ENCODE measurements at places on chromosomes 6 and 20.

DNA sequence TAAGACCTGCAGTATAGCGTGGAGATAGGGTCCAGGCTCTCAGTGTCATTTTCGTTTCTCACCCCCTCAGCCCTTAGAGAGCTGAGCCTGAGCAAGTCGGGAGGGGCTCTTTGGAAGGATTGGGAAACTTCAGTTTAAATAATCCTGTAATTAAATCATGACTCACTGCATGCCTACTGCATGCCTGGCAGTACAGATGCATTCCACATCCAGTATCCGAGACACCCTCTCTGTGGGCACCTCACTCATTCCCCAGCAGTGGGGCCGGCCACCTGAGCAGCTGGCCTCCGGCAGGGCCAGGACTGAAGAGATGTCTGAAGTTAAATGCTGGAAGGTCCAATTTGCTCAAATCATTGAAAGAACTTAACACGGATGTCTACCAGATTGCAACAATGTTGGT, 316.6 kb downstream of the THBS2 start:
- H3K27me3 ChIP-seq = peaks cover 7% of the 10 kb centered on the region
- no peaks in the 10 kb centered on the region for H3K4me1 ChIP-seq
- no peaks in the 10 kb centered on the region for H3K36me3 ChIP-seq

GRCh38 chr20:61662968-61663331, 402.7 kb downstream of the TAF4 start:
- DNase-seq = no peak
- H3K4me1 ChIP-seq = peaks cover 9% of the 10 kb centered on the region
- no peak overlapping the region for H3K27ac ChIP-seq
- H3K36me3 ChIP-seq = no peaks in the 10 kb centered on the region

DNA sequence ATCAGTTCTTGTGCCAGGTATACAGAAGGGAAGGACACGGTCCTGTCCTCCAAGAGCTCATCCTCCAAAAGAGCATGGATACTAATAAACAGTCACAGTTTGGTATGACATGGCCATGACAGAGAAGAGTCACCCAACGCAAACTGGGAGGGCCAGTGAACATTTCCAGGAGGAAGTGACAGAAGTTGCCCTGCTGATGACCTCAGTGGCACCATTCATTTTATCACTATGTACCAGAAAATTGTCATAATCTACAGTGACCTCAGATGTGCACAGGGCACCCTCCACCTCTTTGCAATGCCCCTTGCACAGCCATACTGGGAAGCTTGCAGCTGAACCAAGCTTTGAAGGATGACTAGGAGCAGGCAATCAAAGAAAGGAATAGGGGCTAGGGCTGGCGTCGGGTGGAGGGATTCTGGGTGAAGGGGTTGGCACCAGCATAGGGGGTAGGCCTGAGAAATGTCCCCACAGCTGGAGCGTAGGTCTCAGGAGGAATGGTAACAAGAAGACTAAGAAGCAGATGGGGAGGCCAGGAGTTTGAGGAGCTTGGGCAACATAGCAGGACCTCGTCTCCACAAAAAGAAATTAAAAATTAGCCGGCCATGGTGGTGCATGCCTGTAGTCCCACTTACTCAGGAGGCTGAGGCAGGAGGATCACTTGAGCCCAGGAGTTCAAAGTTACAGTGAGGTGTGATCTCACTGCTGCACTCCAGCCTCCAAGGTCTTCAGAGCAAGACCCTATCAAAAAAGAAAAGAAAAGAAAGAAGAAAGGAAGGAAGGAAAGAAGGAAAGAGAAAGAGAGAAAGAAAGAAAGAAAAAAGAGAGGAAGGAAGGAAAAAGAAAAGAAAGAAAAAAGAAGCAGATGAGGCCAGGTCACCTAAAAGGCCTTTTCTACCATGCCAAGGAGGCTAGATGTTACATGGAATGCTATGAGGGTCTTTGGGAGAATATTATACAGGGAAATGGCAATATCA, 65.3 kb upstream of the SNX9 start:
- no peaks in the 10 kb centered on the region for H3K27me3 ChIP-seq
- H3K4me3 ChIP-seq = no peak overlapping the region
- no peak overlapping the region for H3K27ac ChIP-seq
- no peaks in the 10 kb centered on the region for H3K36me3 ChIP-seq
- DNase-seq = no peak

GRCh38 chr20:34515484-34516246, 557 bp upstream of the DYNLRB1 start:
- no peaks in the 10 kb centered on the region for H3K27me3 ChIP-seq

DNA sequence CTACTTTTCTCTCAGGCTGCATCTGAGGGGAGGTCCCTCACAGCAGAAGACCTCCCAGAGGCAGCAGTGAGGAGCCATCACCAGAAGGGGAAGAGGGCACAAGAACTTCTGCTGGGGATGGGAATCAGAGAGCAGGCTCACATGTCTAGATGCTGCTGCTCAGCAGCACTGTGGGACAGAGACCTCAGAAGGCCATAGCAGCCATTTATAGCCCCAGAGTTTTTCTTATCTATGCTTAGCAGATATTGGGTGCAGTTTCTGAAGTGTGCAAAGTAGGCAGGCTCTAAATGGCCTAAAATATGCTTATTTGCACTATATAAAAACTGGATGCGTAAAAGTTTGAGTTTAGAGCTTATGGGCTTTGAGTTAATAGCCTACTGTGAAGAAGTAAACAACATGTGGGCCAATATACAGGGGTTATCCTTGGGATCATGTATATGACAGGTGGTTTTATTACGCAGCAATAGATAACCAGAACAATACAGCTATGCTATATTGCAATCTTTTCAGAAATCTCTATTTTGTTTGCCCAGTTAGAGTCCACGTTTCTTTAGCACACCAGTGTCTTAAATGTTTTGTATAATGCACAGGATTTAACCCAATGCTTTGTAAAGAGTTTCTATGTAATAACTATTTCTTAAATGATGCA, 60.2 kb upstream of the TMEM244 start:
- no peaks in the 10 kb centered on the region for H3K4me1 ChIP-seq
- H3K36me3 ChIP-seq = no peaks in the 10 kb centered on the region
- DNase-seq = no peak
- H3K27ac ChIP-seq = no peak overlapping the region

DNA sequence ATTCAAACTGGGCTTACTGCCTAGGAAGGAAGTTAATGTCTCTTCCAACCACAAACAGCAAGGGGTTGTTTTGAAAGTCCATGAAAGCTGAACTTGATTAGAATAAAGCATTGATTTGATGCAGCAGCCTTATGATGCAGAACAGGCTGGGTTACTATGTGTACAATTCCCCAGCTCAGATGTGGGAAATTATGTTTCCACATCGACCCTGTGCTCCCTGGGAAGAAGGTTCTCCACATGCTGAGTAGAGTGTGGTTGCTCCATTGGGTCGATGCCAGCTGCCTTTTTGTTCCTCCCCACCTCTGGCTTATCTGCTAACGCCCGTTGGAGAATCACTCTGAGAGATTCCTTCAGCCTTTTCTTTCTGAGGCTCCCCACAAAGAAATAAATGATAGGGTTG, 1.2 kb downstream of the MAS1L start:
- H3K4me1 ChIP-seq = no peaks in the 10 kb centered on the region
- DNase-seq = no peak
- no peaks in the 10 kb centered on the region for H3K27me3 ChIP-seq
- no peak overlapping the region for H3K27ac ChIP-seq
- no peak overlapping the region for H3K4me3 ChIP-seq

GRCh38 chr6:123515715-123516114, 121.0 kb downstream of the TRDN start:
- DNase-seq = no peak
- H3K4me3 ChIP-seq = no peak overlapping the region
- H3K36me3 ChIP-seq = no peaks in the 10 kb centered on the region
- H3K27me3 ChIP-seq = no peaks in the 10 kb centered on the region

DNA sequence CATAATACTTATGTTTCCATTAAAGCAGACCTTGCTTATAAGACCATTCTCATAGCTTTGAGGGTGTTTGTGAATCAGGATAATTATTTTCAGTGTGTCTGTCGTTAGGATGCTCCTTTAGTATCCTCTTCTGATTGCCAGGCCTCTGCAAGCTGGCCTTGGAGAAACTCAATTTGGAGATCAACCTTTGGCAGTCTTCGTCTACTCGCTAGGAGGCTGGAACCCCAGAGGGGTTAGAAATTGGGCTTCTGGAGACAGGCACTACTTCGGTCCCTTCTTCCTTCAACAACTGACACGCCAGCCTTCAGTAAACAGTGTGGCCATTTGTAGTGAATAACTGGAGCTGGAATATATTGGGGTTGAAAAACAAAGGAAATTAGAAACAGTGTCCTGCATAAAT, 100.8 kb upstream of the CITED2 start:
- no peaks in the 10 kb centered on the region for H3K36me3 ChIP-seq
- no peak for DNase-seq
- peak overlapping the region; percentile 32 for H3K27ac ChIP-seq
- H3K4me1 ChIP-seq = peaks cover 40% of the 10 kb centered on the region
- H3K4me3 ChIP-seq = peak overlapping the region; percentile 5

DNA sequence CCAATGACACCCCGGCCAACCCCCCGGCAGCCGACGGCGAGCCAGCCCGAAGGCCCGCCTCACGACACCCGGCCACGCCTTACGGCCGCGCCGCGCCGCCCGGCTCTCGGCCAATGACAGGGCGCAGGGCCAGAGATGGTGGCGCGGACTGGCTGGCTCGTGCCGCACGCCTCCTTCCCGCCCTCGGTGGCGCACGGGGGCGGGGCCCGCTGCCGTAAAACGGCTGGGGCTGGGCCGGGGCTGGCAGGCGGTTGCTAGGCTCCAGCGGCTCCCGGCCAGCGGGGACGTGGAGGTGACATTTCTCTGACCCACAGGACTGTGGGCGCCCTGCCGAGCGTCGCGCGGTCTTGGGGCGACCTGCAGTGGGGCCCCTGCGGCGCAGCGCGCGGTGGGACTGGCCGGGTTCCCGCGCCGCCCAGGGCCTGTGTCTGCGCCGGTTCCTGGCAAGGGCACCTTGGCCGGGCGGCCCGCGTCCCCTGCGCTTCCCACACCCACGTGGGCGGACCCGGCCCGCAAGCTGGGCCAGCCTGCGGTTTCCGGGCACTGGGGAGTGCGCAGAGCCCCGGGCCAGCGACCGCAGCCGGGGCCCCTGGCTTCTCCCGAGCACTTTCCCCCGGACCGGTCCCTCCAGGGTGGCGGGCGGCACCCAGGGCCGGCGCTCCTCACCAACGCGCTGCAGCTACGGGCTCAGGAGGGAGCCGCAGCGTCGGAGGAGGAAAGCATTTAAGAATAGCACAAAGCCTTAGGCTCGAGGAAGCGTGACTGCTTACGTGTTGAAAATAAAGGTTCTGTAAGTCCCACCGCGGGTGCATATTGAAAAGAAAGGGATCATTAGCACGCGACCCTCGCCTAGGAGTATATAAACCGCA, at the start of gene MPC1:
MPC1 (minus strand) TSS at position 8 of the 869 bp plus-strand sequence. CDS start 64 bp downstream, outside the sequence.
- peak within 1 kb of the TSS; percentile 97 for H3K4me3 ChIP-seq
- H3K27ac ChIP-seq = peak within 1 kb of the TSS; percentile 22
- peaks cover 2% of the 10 kb centered on the region for H3K4me1 ChIP-seq

GRCh38 chr6:119079283-119079809, 882 bp upstream of the FAM184A start:
- H3K27me3 ChIP-seq = no peaks in the 10 kb centered on the region
- peak overlapping the region; percentile 59 for H3K4me3 ChIP-seq
- H3K36me3 ChIP-seq = peaks cover 4% of the 10 kb centered on the region
- DNase-seq = no peak
- no peak overlapping the region for H3K27ac ChIP-seq
- peaks cover 5% of the 10 kb centered on the region for H3K4me1 ChIP-seq

DNA sequence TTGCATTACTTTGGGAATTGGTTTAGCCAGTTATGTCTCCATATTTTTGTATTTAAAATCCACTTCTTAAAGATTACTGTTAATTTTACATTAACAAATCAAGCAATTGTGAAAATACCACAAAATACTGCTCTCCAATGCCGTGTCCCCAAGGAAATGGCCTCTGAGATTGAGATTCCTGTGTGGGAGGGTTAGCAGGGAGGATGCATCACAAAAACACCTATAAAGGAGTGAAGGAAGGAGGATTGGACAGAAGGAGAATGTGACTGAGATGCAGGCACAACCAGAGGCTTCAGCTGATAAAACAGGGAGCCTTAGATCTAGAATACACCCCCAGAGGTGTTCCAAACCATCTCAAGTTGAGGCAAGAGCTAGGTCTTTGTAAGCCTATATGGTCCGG, 34.2 kb upstream of the NKAIN2 start:
- no peak for DNase-seq
- no peak overlapping the region for H3K27ac ChIP-seq
- no peak overlapping the region for H3K4me3 ChIP-seq
- H3K36me3 ChIP-seq = no peaks in the 10 kb centered on the region

DNA sequence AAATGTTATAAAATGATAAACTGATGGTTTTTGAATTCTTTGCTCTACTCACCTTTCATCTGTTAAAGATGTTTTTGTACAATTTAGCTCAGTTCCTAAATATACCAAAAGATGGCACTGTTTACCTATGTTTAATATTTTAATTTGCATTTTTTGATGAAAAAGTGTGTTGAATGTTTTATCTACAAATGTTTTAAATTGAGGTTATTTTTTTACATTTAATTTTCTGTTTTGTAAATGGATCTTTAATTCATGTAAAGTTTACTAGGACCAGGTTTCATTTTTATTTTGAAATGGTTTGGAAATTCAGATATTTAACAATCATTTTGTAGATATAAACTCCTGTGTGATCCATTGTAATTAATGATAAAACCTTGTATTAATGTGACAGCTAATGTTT, 30.0 kb downstream of the CDKAL1 start:
- H3K4me1 ChIP-seq = no peaks in the 10 kb centered on the region
- H3K27me3 ChIP-seq = no peaks in the 10 kb centered on the region
- no peak overlapping the region for H3K27ac ChIP-seq
- H3K4me3 ChIP-seq = no peak overlapping the region
- DNase-seq = peak; percentile 12

DNA sequence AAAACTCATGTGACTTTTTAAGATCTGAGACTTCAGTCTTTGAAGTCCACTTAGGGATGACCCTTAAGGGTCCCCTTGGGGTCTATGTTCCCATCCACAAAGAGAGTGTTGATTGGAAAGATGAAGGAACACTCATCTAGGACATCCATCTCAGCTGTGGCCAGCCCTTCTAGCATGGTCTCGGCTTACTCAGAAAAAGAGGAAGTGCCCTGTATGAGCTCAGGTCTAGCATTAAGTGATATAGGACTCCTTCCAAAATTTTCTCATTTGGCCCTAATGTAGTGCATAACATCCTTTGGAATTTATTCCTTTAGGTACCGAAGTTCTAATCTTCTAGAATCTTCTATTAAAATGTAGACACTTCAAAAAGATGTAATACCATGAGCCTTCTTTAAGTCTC, 77.4 kb downstream of the NDUFAF5 start:
- DNase-seq = no peak
- no peaks in the 10 kb centered on the region for H3K27me3 ChIP-seq
- peaks cover 1% of the 10 kb centered on the region for H3K4me1 ChIP-seq
- H3K4me3 ChIP-seq = no peak overlapping the region
- no peaks in the 10 kb centered on the region for H3K36me3 ChIP-seq

GRCh38 chr20:59005523-59006166, 1.4 kb downstream of the CTSZ start:
- no peaks in the 10 kb centered on the region for H3K27me3 ChIP-seq
- H3K36me3 ChIP-seq = no peaks in the 10 kb centered on the region
- no peak overlapping the region for H3K27ac ChIP-seq
- no peak overlapping the region for H3K4me3 ChIP-seq

DNA sequence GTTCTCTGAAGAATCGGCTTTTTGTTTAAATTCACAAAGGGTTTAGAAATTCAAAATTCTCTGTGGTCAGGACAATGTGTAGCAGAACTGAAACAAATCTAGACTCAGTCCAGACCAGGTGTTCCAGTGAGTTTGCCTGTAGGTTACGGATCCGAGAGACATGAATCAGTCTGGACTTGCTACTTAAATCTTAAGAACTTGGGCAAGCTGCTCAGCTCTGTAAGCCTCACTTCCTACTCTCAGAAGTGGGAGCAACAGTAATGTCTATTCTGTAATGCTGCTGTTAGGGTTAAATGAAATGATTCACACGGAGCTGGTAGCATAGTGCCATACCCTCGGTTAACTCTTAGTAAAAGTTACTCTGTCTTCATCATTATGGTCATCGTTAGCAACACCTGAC, 37.7 kb downstream of the HECA start:
- H3K4me3 ChIP-seq = no peak overlapping the region
- H3K4me1 ChIP-seq = peaks cover 2% of the 10 kb centered on the region
- no peaks in the 10 kb centered on the region for H3K27me3 ChIP-seq

All from neuronal stem cell (in vitro differentiated cells).